ENCODE measurements at places on chromosomes 1 and 21.

- DNase-seq: no peak
These were observed 19.7 kb downstream of the STPG1 start for GRCh38 chr1:24393892-24394291.

- DNase-seq: no peak
These were observed 7.7 kb downstream of the MROH7 start for GRCh38 chr1:54649130-54649898.

DNA sequence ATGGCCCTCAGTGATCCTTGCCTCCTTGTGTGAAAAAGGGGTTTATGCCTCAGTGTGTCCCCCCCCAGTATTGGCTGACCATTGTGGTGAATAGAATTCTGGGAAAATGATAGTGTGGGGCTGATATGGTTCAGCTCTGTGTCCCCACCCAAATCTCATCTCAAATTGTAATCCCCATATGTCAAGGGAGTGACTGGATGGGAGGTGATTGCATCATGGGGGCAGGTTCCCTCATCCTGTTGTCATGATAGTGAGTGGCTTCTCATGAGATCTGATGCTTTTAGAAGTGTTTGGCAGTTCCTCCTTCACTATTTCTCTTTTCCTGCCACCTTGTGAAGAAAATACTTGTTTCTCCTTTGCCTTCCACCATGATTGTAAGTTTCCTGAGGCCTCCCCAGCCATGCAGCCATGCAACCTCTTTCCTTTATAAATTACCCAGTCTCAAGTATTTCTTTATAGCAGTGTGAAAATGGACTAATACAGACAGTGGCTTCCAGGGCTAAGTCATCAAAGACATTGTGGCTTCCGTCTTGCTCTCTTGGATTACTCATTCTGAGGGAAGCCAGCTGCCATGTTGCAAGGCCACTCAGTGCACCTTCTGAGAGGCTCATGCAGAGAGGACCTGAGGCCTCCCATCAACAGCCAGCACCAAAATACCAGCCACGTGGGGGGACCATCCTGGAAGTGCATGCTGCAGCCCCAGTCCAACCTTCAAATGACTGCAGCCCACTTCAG is 40.6 kb upstream of the SOD1 start:
- DNase-seq: no peak

DNA sequence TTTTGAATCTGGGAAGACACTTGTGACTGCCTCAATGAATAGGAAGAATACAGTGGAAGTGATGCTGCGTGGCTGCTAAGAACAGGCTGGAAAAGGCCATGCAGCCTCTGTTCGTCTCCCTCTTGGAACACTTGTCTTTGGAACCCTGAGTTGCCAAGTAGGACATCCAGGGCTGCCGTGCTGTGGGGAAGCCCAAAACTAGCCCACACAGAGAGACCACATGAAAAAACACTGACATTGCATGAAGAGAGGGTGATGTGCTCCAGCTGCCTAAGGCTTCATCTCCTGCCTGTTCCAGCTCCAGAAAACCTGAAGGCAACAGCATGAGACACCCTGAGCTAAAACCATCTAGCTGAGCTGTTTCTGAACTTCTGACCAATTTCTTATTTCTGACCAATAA is 61.1 kb upstream of the GNG4 start:
- DNase-seq: no peak

Measured in activated CD4-positive, alpha-beta T cell treated with anti-CD3 and anti-CD28 coated beads for 24 hours (primary cell).